ENCODE measurements at places on chromosomes 1 and 21. TPM values are rescaled to one million over a fixed set of nuclear protein-coding genes. Genes with fewer than 3 reads are reported as not detected.

- DNase-seq = no peak
Observed at GRCh38 chr1:17790383-17791054, 35.4 kb downstream of the ACTL8 start.

GRCh38 chr1:24786191-24786590 lies 40.9 kb downstream of the CLIC4 start:
- DNase-seq = no peak

DNA sequence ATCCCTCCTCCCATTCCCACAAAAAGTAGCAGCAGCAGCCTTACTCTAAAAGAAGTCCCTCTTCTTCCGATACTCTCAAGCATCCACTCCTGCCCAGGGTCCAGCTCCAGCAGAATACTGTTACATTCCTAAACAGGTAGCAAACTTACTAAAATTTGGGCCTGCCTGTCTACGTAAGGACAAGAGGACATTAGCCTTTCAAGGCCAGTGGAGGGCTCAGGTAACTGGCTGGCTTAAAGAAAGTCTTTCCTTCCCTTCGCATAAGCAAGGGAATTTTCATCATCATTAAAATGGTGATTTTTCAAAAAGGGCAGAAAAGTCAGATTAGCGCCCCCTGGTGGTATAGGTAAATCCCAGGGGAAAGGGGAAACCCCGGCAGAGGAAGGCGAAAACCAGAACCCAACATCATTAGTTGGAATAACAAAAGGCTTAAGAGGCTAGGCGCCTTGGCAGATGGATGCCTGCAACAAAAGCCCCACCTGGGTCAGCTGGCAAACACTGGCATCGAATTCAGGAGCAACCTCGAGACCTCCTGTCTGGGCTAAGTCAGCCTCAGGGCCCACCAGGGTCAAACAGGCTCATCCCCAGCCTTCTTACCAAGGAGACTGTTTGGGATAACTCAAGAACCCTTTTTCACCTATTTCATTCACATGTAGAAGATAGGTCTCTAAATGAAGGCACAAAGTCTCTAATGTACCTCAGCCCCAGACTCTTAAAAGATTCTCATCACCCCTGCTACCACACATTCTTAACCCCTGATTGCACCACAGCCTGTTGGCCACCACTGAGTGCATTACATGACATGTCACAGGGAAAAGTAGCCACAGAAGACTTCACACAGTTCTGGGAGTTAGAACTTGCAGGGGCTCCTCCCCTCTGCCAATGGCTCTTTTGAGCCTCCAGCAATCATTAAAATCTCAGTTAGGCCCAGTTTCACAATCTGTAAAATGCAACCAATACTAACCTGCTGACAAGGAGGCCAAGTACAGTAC lies 36.7 kb downstream of the ERI3 start:
- no peak for DNase-seq

DNA sequence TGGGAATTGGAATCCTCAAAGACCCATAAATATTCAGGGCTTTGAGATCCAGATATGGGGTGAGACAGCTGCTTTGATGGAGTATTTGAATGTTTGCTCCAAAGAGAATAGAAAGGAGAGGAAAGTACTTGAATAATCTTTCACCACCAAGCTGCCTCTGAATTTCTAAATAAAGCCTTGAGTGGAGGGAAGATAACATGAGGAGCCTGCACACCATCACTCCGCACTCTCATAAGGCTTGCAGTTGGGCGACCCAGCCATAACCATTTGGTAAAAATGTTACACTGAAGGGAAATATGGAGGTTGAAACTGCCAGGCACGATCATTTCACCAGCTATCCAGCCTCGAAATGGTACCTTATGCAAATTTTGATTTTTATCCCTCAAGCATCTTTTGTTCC lies 38.4 kb downstream of the VCAM1 start:
- DNase-seq = no peak

DNA sequence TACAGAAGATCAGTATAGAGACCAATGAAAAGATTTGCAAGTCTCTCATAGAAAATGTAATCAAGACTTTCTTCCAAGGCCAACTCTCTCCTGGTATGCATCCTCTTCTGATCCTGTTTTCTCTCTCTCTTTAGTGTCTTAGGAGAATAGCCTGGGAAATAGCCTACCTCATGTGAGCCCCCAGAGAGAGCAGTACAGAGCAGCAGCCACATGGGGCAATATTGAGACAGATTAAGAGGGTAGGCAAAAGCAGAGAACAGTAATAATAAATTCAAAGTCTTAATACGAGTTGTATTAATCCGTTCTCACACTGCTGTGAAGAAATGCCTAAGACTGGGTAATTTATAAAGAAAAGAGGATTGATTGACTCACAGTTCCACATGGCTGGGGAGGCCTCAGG lies 61.4 kb downstream of the RNASEL start:
- no peak for DNase-seq

DNA sequence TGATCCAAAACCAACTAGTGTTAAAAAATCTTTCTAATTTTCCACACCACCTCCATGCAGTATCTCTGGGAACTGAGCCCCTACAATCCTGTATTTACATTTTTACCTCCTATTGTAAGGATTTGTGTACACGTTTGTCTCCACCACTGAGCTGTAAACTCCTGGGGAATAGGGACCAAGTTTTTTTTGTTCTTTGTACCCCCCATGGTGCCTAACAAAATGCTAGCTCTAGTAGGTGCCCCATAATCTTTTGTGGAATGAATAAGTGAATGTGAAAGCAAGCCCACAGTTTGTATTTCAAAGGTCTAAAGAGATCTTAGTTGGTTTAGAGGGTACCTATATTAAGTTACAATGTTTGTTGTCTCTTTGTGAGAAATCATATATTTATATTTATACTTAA lies 879 bp upstream of the WLS start:
- no peak for DNase-seq

DNA sequence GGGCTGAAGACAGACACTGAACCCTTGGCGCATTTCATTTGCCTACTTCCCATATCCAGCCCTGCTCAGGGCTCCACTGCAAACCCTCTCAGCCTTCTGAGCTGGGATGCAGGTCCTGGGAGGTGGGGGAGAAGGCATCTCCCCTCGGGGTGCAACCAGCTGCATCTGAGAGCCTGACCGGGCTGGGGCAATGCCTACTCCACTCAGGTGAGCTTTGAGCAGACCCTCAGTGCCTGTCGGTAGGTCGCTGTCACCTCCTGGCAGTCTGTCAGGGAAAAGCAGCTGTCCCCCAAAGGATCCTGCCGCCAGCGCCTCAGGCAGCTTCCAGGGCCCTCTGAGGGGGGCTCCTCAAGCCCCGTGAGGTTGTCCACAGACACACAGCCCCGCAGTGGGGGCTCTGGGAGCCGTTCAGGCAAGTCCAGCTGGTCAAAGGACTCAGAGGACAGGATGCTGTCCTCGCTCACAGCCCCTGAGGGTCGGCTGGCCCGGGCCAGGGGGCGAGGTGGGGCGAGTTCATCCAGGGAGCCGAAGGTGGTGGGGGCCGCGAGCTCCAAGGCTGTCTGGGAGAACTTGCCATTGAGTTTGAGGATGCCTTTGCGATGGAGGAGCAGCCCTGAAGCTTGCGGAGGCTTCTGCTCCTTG lies 18.2 kb downstream of the NUAK2 start:
- DNase-seq = no peak

GRCh38 chr1:99674115-99675064 lies 28.5 kb downstream of the PALMD start:
- DNase-seq = no peak

Gene RAB3GAP2
- 36.1 TPM for total RNA-seq

Gene KCNK2
- total RNA-seq = not detected

Gene PAX7
- not detected for total RNA-seq

Gene UROD
- total RNA-seq = 60.4 TPM

Gene KPRP
- not detected for total RNA-seq

Gene HEYL
- 10.4 TPM for total RNA-seq
